Activated naive CD8-positive, alpha-beta T cell treated with anti-CD3 and anti-CD28 coated beads for 36 hours (primary cell): ENCODE measurements at places on chromosomes 12 and 14.

DNA sequence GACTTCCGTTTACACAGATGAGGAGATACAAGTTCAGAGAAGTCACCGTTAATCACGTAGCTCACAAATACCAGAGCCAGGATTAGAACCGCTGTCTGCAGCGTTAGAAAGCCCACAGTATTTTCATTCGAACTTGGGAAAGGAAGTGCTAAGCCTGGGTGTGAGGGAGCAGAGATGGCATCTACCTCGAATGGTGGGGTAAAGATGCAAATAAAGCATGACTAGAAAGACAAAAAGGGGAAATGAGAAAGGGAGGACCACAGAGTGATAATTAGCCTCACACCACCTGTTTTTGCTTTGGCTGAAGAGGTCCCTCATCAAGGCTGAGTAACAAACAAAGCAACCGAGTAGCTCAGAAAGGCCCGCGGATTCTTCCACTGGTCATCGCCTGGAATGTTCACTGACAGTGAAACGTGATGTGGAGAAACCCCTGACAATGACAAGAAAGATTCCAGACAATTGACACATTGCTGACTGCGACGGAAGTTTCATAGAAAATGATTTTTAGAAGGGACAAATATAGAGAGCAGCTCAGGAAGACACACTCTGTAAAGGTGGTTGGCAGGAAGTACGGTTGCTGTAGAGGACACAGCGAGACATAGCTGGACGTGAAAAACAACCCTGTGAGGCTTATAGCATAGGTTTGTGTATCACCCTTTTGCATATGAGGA is 31.5 kb upstream of the BHLHE41 start:
- no peak for DNase-seq

GRCh38 chr14:81619816-81620215 is 86.2 kb upstream of the SEL1L start:
- no peak for DNase-seq

GRCh38 chr12:94309373-94309772 is 150.3 kb downstream of the CEP83 start:
- DNase-seq = no peak

- DNase-seq = no peak
These were observed 155.5 kb downstream of the SLC15A5 start for GRCh38 chr12:16121953-16122352.

DNA sequence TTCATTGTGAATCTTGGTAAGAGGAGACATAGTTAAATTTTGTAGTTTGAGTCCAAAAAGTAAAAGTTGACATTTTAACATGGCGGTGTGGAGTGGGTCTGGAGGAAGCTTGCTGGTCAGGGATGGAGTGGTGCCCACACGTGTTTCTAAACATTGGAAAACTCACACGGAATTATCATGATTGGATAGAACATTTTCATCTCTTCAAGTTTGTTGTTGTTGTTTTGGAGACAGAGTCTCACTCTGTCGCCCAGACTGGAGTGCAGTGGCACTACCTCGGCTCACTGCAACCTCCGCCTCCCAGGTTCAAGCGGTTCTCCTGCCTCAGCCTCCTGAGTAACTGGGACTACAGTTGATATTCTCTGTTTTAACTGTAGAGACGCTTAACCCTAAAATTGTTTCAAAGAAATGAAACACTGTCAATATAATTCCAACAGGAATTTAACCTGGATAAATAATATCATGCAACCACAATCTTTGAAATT is 502 bp upstream of the MBIP start:
- no peak for DNase-seq

GRCh38 chr12:71799106-71799505 is 40.5 kb upstream of the TBC1D15 start:
- DNase-seq = no peak

DNA sequence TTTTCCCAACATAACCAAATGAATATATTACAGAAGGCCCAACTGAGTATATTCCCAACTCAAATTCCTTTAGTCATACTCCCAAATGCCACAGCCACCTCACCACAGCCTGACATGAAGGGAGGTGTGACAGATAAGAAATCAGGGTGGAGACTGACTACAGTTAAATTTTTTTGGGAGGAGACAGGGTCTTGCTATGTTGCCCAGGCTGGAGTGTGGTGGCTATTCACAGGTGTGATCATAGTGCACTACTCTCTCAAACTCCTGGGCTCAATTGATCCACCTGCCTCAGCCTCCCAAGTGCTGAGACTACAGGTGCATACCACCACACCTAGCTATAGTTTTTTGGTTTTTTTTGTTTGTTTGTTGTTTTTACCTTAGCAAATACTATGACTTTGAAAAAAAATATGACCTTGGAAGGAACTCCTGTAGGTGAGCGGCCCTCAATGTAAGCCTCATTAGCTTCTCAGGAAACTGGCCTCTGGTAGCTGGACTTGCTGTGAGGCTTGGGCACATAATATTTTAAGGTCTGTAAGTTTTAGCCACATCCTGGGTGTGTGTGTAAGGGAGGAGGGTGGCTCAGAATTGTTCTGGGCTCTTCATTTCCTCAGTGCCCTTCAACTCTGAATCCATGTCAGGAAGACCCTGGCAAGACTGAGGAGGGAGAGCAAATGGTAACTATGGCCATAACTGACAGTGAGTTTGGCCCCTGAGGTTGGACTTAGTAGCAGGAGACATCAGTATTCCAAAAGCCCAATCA is 39.1 kb upstream of the LTBP2 start:
- DNase-seq = no peak

- DNase-seq = no peak
These were observed 3.2 kb downstream of the MGST1 start for GRCh38 chr12:16350682-16351081.

- DNase-seq = no peak
These were observed 19.1 kb upstream of the AMN start for GRCh38 chr14:102903248-102903888.

DNA sequence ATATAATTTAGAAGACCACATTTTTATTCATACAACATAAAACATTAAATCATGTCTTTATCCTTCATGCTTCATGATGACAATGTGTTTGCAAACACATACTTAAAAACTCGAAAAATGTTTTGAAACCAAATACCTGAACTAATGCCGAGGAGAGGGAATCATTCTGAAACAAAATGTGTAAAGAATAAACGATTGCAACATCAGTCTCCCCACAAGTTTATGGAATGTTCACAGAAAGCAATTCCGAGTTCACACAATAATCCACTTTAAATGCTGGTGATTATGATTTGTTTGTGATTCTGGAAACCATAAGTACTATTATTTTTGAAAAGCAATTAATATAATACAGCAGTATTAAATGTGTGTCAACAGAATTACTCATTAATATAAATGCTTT is 84.5 kb upstream of the PDZRN4 start:
- no peak for DNase-seq

DNA sequence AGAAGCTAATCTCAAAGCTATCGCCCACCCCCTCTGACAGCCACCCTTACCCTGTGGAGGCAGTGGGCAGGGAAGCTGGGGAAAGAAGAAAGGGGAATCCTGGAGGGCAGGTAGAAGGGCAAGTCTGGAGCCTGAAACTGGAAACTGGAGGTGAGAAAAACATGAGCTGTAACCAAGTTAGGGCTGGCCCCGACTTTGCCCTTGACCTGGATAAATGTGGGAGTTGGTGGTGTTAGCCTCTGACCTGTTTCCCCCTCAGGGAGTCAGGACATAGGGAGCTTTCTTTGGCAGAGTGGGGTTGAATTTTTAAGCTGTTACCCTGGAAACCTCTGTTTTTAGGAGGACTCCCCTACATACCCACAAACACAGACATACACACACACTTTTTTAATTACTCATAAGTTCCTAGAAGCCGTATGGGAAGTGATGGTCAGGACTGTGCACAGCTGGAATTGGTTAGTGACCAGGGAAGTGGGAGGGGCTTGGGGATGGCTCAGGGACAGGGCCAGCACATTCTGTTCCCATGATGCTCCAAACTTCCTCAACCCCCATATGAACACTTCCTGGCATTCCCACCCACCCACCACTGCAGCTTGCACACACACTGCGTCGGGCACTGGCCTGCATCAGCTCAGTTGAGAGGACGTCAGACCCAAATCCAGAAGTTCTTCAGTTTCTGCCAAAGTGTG is 5.0 kb upstream of the MMP19 start:
- DNase-seq = peak; percentile 22

DNA sequence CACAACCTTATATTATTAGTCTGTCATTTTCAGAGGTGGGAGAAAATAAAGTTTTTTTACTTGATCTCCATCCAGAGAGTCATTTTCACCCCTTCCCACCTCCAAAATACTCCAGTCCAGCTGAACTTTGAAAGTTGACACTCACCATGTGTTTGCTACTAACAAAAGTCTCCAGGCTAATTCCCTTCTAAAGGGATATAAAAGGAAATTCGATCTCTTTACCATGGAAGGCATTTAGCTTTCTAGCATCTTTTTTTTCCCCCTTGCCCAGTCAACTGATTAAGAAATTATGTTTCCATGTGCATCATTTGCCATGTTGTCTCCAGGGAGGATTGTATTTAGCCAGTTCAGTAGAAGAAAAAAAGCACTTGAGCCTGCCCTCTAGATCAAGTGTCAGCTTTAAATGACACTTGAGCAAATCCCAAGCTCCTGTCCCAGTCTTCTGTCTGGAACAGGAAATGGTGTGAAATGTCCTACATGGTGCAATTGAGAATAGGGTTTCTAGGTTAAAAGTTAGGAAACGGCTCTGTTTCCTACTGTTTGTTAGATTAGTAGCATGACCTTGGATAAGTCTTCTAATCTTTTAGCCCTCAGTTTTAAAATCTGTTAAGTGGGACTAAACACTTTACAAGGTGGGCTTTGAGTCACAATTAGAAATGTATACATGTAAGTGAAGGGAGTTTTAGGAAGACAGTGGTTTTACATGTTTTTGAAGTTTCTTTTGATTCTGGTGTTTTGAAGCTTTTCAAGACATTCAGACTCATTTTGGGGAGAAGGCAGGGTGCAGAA is 67.2 kb downstream of the GNS start:
- DNase-seq = no peak
